CD4-positive, alpha-beta T cell treated with Interleukin-17A for 1 hour (primary cell): ENCODE measurements at places on chromosomes 6 and 20.

DNA sequence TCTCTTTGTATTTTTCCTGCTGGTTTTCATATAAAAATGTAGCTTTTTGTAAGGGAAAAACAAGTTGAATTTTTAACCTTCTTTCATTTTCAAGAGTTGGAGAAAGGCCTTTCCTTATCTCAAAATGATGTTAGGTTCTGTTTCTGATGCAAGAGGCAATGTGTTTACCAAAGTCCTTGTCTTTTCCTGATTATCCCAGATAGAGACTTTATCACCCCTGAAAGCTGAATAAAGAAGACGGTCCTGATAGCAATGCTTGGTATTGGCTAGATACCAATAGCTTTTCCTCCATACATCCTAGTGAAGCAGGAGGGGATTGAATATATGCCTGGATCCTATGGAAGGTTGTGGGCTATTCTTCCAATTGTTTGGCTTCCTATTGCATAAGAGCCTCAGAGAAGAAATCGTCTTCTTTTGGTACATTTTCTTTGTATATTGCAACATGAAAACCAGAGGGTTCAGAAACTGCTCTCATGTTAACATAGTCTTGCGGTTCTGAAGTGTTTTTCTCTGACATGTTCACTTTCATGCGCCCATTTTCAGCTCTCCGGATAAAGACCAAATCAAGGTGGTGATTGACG lies 5.5 kb downstream of the PNLDC1 start:
- no peak for DNase-seq

DNA sequence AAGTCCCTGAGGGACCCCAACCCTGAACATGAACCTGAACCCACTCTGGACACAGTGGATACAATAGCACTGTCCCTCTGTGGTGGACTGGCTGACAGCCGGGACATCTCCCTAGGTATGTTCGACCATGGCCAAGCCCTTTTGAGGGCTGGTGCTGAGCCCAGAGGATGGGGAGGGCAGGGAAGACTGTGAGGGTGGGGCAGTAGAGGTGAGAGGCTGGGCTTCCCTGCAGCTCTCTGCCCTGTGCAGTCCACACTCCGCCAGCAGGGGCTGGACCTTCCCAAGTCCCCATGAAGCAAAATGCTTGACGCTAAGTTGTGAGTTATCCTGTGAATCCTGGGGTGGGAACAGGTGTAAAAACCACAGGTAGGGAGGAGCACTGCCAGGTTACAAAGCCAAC lies 11.5 kb downstream of the LPIN3 start:
- no peak for DNase-seq

DNA sequence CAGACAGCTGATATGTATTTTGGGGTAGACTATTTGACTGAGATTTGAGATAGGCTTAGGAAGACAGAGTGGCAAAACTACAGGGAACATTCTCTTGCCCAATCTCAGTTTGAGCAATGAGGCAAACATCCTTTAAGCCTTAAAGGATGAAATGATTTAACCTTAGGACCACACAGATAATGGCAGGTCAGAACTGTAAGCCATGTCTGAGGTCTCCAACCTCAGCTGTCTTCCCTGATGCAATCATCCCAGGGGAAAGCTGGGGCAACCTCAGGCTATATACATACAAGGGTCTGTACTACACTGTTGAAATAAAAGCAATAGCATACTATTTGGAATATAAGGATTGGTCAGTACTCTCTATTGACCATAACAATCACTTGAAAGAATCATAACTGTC lies 83.8 kb upstream of the NUP153 start:
- no peak for DNase-seq

DNA sequence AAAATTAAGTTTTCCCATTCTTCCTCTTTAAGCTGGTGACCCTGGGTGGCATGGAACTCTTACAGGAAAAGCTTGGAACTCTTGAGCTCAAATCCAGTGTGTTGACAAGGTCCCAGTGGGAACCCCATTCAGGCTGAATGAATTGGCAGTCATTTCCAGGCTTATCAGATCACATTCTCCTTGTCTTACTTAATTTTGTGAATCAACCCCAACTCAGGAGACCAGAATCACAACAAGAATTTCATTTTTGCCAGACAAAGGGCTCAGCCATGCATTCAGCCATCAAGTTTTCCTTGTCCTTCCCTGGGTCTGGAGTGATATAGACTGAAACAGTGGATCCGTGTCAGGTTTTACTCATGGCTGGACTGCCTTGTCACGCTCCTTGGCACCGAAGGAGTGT lies 92.1 kb upstream of the EEF1E1 start:
- no peak for DNase-seq

GRCh38 chr20:17262786-17263185 lies 35.9 kb downstream of the PCSK2 start:
- DNase-seq = no peak

- DNase-seq = peak; percentile 2
Measured at GRCh38 chr6:152595499-152595898, 41.7 kb downstream of the SYNE1 start.

- peak; percentile 3 for DNase-seq
Measured at GRCh38 chr20:44247586-44248409, 690 bp downstream of the GDAP1L1 start.

DNA sequence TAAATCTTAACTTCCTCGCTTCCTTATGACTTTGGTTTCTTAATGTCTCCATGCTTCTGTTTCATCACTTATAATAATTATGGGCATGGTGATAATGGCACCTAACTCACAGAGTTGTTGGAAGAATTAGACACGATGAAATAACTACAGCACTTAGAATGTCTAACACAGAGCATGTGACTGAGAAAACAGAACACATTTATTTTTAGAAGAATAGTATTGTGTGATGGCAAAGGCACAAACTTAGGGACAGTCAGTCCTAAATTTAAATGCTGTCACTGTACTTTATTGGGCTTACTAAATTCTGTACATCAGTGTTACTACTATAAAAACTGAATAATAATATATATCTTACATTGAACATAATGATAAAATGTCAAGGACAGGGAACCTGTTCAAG lies 391.1 kb upstream of the JAG1 start:
- DNase-seq = no peak

DNA sequence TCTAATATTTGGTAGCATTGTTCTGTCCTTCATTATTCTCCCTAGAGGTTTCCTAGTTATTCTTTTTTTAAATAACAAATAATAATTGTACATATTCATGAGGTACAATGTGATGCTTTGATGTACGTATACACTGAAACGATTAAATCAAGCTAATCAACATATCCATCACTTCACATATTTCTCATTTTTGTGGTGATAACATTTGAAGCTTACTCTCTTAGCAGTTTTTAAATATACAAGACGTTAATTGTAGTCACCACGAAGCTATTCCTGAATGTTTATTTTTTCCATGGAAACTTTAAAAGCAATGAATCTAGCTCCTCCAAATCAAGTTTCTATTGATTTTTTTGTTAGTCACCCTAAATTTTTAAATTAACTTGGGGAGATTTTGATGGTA lies 116.5 kb upstream of the PRND start:
- no peak for DNase-seq

DNA sequence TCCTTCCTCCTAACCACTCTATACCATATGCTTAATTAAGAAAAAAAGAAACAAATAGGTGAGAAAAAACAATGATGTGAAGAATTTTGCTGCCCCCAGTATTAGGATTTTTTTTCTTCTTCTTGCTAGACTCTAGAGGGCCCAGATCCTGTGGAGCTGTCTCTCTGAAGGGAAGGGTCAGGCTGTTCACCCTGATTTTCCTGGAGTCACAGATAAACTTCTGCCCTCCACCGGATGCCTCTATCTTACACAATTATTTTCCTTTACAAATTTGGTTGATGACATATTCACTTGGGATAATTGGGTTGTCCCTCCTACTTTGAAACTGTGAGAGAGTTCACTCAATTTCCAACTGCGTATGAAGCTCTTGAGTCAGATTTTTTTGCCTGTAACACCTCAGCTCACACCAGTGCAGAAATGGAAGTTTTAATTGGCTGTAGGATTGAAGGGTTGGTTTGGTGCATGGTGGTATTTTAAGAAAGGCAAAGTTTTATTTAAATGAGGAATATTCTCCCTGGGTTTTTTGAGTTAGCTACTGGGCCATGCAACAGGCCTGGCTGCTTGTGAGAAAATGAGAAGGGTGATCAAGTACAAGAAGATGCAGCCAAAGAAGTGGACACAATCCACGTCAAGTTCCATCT lies 73.7 kb upstream of the ESR1 start:
- DNase-seq = no peak

DNA sequence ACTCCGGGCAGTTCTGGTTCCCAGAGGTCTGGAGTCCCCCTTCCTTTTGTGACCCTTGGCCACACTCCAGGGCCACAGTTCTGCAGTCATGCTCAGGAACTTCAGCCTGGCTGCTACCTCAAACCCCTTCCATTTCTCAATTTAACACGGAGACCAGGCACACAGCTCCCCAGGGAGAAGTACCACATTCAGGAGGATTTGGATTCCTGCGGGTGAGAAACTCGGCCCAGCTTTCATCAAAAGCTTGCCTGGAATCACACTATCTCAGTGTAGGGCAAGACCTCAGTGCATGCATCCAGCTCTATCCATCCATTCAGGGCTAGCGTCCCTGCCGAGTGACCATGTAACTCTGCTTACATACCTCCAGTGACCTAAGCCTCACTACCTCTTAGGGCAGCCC lies 16.8 kb upstream of the IP6K3 start:
- no peak for DNase-seq

DNA sequence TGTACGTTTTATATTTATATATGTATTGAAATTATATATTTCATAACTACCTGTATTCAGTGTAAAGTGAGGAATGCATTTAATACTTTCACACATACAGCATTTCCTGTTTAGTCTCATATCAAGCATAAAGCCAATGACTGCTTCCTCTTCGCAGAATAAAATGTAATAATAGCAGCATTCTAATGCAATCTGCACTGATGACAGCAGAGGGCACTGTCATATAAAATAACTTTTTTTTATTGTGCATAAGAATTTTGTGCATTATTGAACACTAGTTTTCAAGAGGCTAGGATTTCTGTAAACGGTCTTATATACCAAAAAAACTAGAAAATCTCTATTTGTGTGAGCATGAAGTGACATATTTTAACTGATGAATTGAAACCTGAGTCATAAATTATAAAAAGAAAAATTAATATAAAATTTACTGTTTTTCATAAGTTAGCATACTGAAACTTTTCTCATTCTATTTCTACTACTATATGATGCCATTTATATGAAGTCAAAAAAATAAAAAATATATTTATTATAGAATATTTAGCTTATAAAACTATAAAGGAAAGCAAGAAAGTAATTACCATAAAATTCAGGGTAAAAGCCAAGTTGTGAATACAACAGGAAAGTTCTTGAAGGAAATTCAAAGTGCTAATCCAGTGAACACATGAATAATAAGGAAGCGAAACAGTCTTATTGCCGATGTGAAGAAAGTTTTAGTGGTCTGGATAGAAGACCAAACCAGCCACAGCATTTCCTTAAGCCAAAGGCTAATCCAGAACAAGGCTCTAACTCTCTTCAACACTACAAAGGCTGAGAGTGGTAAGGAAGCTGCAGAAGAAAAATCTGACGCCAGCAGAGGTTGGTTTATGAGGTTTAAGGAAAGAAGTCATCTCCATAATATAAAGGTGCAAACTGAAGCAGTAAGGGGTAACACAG lies 36.3 kb downstream of the RNF146 start:
- peak; percentile 76 for DNase-seq

- DNase-seq = peak; percentile 22
Measured at GRCh38 chr20:64161356-64162238, 2.7 kb upstream of the MYT1 start.

GRCh38 chr6:53175027-53175426 lies 26.4 kb upstream of the GCM1 start:
- DNase-seq = no peak

- DNase-seq = no peak
Measured at GRCh38 chr6:62390401-62390800, 104.4 kb upstream of the KHDRBS2 start.

GRCh38 chr6:62775427-62776022 lies 435.7 kb upstream of the FKBP1C start:
- DNase-seq = no peak

GRCh38 chr20:33092361-33092760 lies 12.9 kb downstream of the BPIFB4 start:
- DNase-seq = no peak
